ENCODE measurements at places on chromosomes 3 and 15.

- peak; percentile 41 for DNase-seq
Observed at GRCh38 chr3:46538803-46539442, 27.2 kb downstream of the LRRC2 start.

DNA sequence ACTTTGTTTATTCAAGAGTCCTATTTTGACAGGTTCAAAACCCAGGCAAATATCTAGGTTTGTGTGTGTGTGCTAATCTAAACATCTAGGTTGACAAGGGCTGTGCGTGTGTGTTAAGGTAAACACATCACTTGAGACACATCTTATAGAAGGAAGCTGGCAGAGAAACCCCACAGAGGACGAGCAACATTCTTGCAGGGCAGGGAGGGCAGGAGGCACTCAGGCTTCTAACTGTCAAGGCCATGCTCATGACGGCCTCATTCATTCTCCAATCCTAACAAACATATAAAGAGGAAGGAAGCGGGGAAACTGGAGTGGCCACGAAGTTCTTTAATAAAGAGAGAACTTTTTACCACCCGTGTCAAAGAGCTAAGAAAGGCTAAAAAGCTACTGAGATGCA, 43.4 kb downstream of the SLCO2A1 start:
- DNase-seq, result no peak

GRCh38 chr3:179149406-179149867, 1.3 kb downstream of the PIK3CA start:
- DNase-seq, result peak; percentile 56

- no peak for DNase-seq
Observed at GRCh38 chr3:114939920-114940319, 207.2 kb downstream of the ZBTB20 start.

GRCh38 chr3:114428044-114428595, 134.3 kb downstream of the TIGIT start:
- DNase-seq, result no peak

- DNase-seq, result peak; percentile 69
Observed at GRCh38 chr15:63708126-63708772, 111.1 kb downstream of the FBXL22 start.

DNA sequence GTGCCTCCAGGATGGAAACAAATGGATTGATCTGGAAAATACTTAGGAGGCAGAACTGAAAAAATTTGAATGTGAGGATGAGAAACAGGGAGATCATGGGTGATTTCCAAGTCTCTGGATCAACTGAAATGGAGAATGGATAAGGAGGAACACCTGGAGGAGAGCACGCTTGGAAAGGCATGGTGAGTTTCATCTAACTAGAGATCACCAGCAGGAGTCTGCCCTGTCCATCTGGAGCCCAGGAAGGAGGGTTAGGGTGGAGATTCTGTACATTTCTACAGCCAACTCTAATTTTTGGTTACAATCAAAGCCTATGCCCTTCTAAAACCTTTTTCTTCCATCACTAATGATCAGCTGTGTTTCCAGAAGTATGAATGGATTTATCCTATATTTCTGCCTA, 995.9 kb upstream of the CFAP20DC start:
- DNase-seq, result no peak

DNA sequence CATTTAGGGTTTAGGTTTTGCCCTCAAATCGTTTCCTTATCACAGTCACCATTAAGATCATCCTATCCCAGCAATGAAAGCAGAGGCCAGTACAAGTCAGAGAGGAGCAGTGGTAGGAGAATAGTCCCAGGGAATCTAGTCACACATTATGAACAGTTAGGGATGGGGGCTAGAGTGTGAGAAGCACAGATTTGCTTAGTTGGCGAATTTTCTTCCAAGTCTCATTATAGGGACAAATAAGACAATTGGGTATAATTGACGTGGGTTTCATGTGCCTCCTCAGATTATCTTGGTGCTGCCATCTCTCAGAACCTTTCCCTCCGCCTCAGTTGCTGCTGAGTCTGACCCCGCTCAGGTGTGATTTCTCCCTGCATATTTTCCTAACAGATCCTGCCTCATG, 407.1 kb downstream of the SQOR start:
- no peak for DNase-seq

GRCh38 chr3:126098391-126098858, 14.5 kb upstream of the SLC41A3 start:
- DNase-seq, result no peak

GRCh38 chr3:13767896-13768295, 112.0 kb downstream of the WNT7A start:
- no peak for DNase-seq

- DNase-seq, result no peak
Observed at GRCh38 chr3:4642611-4643010, 149.5 kb downstream of the ITPR1 start.

- no peak for DNase-seq
Observed at GRCh38 chr15:76669521-76670207, 235.5 kb downstream of the SCAPER start.

GRCh38 chr15:64503640-64504039, 43.3 kb downstream of the ZNF609 start:
- no peak for DNase-seq

DNA sequence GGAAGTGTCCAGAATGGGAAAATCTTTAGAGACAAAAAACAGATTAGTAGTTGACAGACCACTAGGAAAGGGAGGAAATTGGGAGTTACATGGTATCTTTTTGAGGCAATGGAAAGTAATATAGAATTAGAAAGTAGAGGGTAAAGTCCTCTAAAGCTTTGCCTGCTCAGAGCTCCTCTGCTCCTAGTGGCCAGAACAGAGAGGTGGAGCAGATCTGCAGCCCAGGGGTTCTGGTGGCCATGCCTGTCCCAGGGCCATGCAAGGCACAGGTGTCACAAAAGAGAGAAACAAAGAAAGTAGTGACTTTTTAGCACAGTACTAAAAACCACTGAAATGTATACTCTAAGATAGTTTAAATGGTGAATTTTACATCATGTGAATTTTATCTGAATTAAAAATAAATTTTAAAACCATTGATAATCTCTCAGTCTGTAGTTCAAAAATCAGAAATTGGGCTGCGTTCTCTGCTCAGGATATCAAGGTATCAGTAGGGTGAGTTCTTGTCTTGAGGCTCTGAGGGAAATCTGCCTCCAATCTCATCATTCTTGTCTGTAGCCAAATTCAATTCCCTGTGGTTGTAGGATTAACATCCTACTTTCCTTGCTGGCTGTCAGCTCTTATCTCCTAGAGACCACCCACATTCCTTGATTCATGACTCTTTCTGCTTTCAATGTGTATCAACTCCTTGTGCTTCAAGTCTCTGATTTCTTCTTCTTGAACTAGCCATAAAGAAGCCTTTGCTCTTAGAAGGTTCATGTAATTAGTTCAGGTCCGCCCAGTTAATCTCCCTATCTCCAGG, 23.6 kb downstream of the PYGO1 start:
- DNase-seq, result no peak

DNA sequence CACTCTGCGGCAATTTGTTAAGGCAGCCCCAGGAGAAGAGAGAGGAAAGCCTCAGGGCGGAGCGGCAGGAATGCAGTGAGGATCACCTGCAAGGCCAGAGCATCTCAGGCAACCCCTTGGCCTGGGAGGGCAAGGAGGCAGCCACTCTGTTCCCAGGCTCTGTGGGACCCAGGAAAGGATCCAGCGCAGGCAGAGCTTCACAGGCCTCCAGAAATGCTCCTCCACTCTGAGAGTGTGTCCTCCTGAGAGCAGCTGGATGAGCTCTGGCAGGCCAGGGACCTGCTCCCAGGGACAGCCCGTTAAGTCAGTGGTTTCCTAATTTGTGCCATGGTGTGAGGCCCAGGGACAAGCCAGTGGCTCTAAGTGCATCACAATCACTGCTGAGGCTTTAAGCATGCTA, 35.2 kb downstream of the RAB6B start:
- DNase-seq, result no peak

DNA sequence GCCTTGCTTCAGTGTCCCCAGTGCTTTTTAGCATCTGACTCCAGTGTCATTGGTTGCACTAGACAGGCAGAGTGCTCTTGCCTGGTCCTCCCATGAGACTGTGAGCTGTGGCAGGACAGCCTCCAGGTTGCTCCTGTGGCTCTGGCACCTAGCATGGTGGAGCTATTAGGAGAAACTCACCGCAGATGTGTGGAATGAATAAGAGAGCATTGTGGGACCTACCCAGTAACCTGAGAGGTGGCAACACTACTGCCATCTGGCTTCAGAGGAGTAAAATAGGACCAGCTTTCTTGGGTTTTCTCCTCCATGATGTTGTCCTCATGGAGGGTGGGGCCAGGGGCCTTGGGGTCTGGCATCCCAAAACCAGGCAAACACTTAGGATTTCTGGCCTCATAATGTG, 183.6 kb downstream of the EPHB1 start:
- no peak for DNase-seq

- no peak for DNase-seq
Observed at GRCh38 chr3:178504128-178504527, 32.1 kb upstream of the KCNMB2 start.

DNA sequence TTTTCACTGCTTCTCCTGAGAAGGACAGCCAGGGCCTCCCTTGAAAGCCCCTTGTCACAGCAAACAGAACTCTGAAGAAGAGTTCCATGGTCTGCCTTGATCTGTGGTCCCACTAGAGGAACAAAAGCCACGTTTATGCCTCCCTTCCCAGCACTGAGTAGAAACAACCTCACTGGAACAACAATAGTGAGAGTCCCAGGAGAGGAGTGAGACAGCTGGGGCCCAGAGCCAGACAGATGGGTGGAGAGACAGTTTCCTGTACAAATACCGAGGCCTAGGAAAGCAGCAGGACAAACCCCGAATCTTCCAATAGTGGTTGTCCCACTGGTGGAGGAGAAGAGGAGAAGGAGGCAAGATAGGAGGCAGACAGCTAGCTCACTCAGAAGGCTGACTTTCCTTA, 106.1 kb downstream of the WDR76 start:
- peak; percentile 80 for DNase-seq

DNA sequence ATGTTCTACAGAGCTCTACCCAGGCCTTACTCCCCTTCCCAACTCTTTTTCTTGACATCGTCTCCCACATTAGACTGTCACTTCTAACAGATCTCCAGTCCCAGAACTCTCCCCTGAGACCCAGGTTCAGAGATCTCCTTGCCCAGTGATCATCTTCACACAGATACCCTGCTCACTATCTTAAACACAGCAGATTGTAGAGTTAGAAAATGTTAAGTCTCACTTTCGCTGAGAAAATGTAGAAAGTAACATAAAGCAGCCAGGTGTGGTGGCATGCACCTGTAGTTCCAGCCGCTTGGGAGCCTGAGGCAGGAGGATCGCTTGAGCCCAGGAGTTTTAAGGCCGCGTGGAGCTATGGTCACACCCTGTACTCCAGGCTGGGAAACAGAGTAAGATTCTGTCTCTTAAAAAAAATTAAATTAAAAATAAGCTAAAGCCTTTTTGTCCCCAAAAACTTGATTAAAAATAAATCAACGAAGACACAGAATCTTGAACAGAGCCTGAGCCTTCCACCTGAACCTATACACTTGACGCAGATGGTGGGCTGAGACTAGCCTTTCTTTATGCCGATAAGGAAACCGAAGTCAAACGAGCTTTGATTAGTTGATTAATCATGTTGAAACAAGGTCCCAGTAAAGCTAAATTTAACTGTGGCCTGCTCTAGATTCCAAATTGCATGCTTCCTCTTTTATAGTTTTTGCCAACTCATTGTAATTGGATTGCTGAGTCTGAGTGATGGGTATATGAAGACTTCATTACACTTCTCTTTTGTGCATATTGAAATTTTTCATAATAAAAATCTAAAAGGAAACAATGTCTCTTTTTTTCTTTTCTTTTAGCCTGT, 31.3 kb upstream of the BLM start:
- DNase-seq, result no peak

- peak; percentile 92 for DNase-seq
Observed at GRCh38 chr3:120093119-120093910, 932 bp downstream of the GSK3B start.

DNA sequence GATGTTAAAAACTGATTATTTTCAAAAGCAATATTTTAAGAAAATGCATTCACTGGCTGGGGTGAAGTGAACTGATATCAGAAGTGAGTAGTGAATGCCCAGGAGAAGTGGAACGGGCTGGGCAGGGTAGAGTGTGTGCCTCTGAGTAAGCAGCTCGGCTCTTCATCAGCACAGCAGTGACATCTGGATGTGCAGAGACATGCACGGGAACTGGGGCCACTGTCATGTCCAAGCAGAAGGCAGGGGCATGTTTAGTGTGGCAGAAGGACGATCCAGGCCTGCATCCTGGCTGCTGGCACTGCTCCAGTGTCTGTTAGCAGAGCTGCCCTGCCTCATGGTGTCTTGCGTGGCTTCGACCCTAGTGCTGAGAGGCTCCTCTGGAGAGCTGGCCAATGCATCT, 305.6 kb upstream of the LRRFIP2 start:
- no peak for DNase-seq

DNA sequence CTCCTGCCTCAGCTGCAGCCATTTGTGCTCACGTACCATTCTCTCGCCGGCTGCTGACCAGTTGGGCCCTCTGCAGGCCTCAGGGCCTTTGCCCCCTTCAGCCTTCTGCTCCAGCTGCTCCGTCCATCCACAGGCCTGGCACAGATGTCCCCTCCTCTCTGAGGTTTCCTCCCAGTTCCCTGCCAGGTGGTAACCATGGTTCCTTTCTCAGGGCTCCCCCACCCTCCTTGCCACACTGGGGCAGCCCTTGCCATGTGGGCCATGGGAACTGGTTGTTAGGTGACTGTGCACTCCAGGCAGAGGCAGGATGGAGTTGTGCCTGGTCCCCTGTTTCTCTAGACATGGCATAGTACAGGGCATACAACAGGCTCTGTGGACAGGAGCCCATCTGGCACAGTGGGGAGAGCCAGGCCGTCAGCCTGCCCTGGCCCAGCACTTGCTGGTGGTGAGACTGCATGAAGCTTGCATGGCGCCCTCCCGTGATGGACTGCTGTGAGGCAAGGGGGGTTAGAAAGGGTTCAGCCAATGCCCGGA, 148.9 kb downstream of the DNAJB8 start:
- no peak for DNase-seq

GRCh38 chr15:95698951-95699350, 631.5 kb upstream of the NR2F2 start:
- DNase-seq, result no peak

DNA sequence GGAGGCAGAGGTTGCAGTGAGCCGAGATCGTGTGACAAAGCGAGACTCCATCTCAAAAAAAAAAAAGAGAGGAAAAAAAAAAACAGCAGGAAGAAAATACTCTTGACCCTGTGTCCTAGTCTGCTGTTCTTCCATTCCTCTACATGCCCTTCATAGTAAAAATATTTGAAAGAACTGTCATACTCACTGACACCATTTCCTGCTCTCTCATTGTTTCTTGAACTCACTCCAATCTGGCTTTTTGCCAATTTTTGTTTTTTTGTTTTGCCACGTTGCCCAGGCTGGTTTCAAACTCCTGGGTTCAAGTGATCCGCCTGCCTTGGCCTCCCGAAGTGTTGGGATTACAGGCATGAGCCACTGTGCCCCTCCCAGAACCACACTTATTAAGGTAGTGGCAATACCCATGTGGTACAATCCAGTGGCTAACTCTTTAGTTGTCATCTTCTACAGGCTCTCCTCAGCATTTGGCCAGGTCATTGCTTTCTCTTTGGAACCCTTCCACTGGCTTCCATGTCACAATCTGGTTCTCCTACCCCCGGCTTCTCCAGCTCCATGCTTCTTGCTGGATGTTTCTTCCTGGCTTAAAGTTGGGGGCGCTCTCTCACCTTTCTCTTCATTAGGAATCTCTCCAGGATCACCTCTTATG, 238.2 kb upstream of the C2CD4B start:
- peak; percentile 92 for DNase-seq
